ENCODE measurements at places on chromosomes 12 and 14.
A peak's percentile ranks its signal among the peaks of the same experiment; 100 is the strongest.

GRCh38 chr14:23359167-23359626 lies 5.8 kb downstream of the EFS start:
- DNase-seq, result no peak

GRCh38 chr12:15393995-15394394 lies 71.7 kb downstream of the PTPRO start:
- DNase-seq, result no peak

- no peak for DNase-seq
Measured at GRCh38 chr14:76376878-76377734, 1.2 kb downstream of the ESRRB start.

DNA sequence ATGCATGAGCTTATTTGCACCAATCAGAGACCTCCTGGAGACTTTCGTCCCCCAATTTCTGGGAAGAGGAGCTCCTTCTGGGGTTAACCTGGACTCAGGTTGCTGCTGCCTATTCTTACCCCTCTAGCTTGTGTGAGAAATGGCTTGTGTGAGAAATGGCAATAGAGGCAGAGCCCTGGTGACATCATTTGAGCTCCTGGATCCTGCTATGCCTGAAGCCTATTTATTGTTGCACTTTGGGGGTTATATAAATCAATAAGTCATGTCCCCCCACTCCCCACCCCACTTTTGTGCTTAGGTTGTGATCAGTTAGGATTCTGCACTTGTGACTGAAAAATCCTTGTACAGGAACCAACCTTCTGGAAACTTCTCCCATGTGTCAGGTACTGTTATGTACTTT lies 167.2 kb downstream of the ADCK1 start:
- DNase-seq, result no peak

DNA sequence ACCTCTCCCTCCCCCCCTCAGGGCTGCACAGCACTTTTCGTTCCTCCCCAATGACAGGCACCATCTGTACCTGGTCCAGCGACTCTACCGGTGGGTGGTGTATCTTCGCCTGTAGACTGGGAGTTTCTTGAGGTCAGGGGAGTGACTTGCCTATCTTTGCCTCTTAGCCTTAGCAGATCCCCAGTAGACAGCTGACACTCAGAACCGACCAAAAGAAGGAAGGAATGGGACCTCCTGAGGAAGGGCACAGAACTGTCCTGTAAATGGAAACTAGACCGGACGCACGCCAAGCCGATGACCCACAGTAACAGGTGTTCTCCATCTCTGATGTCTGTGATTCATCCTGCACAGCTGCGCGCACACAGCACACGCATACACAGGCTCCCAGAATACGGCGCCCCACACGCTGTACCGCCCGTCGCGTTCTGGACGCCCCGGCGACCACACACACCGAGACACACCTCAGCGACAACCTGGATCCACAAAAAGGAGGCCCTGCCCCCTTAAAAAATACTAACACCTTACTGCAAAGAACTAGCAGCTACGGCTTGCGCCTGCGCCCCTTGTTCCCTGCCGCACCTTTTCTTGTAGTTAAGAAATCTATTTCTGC lies 673 bp upstream of the TTC9 start:
- DNase-seq, result peak; percentile 64

GRCh38 chr12:3204143-3204542 lies 127.0 kb downstream of the TSPAN9 start:
- DNase-seq, result no peak

Data from stimulated activated naive B cell treated with anti-CD40 and anti-IgM and Interleukin-4, amounts not matched to agents 10 μg/mL and 1 μg/mL and 100 μg/mL, for 72 hours (primary cell).